ENCODE measurements at places on chromosomes 7 and 10.

DNA sequence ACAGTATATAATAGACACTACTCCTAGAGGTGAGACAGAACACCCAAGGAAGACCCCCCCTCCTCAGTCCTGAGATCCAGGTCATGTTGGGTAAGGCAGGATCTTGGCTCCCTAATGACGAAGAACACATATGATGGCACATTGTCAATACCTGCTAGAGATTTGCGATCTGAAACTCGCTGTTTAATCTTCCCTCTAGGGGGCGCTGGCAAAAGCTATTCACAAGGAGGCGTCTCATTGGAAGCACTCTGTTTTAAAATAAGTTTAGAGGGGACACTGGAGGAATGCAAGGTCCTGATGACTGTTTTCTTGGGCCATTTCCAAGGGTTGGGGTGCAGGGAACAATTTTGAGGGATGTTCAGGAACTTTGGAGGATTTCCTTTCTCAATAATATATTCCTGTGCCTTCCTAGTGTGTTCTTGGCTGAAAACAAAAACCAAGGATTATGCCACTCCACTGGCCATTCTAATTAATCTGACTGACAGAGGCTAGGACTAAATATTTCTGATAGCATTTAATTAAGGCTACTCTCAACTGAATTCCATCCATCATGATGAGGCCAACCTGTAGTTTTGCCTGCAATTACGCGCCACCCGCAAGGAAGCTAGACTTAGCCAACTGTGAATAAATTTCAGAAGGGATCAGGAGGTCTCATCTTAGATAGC lies 1013.8 kb upstream of the MBL2 start:
- DNase-seq: no peak

- no peak for DNase-seq
Measured at GRCh38 chr10:89242345-89242684, 9.3 kb downstream of the LIPA start.

GRCh38 chr10:89073719-89074118 lies 83.1 kb downstream of the FAS start:
- DNase-seq: no peak

GRCh38 chr7:93062599-93062998 lies 55.2 kb downstream of the SAMD9 start:
- no peak for DNase-seq

- DNase-seq: no peak
Measured at GRCh38 chr7:734808-735207, 7.7 kb upstream of the PRKAR1B start.

- DNase-seq: no peak
Measured at GRCh38 chr10:1788401-1788800, 51.1 kb upstream of the ADARB2 start.

- DNase-seq: no peak
Measured at GRCh38 chr7:54995610-54996363, 23.0 kb upstream of the EGFR start.

DNA sequence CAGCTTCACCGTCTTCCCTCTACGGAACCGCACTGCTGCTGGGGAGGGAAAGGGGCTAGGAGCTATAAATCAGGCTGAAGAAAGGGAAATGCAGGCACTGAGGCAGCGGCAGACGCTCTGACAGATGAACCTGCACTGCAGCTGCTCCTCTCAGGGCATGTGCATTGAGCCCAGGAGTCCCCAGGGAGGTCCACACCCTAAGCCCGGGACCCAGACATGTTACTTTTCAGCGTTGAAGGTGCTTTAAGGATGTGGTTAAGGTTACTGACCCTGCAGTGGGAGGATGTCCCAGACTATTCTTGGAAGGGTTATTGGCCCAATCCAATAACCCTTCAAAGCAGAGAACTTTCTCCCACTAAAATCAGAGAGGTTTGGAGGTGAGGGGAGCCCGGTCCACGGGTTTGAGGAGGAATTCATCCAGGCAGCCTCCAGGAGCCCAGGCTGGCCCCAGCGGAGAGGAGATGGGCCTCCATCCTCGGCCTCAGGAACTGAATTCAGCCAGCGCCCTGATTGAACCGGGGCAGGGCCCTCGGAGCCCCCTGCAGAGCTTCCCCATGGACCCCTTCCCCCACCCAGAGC lies 75.4 kb downstream of the ADARB2 start:
- DNase-seq: no peak

GRCh38 chr7:4159761-4160554 lies 522.1 kb upstream of the FOXK1 start:
- DNase-seq: no peak

DNA sequence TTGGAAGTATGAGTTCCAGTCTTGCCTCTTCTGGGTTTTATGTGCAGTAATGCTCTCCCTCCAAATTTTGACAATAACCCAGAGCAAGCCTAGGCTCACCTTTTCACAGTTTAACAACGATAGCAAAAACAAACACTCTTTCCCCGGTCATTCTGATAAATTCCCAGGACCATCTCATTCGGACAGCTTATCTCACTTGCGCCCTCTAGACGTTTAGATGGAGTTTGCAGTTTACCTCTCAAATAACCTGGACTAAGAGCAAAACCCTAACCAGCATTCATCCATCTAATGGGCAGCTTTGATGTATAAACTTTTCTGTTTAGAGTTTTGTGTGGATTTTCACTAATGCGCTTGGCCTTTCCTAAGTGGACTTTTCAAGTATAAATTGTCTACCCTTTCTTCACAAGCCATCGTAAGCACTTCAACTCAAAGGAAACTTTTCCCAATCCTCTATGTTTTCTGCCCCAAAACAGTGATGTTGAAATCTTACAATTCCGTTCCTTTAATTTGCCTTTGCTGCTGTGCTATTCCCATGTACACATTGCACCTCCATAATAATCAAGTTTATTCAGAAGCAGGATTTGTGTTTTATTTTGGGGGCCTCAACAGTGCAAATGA lies 114.9 kb downstream of the HDAC9 start:
- DNase-seq: no peak

GRCh38 chr7:143458263-143458662 lies 15.0 kb downstream of the TAS2R60 start:
- no peak for DNase-seq

- no peak for DNase-seq
Measured at GRCh38 chr10:43852149-43852548, 203.5 kb upstream of the ZNF32 start.

- no peak for DNase-seq
Measured at GRCh38 chr7:2710286-2710655, 22.3 kb downstream of the AMZ1 start.

DNA sequence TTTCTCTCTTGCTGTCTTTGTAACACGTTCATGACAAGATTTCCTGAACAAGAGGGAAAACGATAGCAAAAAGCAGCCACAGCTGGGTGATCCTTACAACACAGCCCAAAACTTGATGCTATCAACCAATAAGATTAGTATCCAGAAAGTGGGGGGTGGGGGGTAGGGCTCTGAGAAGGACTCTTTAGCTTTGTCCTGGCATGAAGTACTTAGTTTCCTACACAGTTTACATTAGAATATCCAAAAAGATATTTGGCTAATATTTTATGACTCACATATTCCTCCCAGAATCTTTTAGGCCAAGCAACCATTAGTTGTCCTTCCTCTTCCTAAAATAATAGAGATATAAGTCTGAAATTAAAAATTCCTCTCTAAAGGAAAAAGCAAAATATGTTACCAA lies 22.9 kb upstream of the LRRC17 start:
- no peak for DNase-seq

DNA sequence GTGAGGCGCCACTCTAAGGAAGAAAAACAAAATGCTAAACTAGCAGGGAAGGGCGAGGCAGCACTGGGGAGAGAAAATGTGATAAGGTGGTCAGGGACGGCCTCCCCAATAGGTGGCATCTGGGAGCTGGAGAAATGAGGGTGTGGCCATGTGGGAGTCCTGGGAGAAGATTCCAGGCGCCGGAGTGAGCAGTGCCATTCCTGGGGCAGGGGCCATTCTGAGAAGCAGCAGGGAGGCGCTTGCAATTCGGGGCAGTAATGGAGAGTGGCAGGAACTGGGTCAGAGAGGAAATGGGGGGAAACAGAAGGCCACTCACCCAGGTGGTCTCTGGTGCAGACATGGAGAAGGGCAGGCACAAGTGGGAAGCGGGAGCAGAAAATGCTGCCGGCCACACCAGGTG lies 61.8 kb upstream of the LRRC18 start:
- DNase-seq: no peak

DNA sequence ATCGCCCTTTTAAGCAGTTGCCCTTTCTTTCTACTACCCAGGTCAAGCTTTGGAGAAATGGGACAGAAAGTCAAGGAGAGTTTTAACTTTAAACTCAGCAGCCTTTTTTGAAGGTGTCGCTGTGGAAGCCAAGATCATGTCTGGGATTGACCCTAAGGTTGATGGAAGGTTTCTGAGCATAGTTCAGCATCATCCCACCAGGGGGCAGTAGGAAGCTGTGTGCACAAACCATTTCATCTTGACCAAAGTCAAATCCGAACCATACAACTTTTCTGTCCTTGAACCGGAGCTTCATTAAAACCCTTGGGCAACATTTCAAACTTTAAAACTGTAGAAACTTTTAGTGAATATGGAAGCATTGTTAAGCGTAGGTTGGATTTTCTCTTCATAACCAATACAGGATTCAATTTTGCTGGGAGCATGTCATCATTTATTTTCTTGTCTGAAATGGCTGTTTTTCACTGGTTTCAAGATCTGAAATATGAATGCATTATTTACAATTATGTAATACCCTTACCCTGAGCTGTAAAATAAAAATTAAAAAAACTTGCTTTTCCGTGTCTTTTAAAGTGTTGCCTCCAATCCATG lies 214.4 kb upstream of the KIAA1217 start:
- DNase-seq: peak; percentile 68

DNA sequence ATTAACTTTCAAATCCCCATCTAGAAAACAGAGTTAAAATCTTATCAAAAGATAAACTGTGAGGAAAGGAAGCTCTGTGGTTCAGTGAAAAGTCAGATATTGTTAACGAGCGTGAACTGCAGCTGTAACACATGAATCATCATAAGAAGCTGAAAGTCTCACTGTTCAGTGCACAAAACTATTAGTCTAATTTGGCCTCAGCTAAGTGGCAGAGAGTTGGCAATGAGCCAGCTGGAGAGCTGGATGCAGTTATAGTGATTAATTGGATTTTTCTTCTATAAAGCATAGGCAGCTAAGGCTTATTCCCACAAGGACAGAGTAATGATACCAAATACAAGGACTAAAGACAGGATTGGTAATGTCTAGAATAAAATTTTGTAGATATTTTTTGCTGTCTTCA lies 101.1 kb upstream of the ABCB5 start:
- peak; percentile 68 for DNase-seq

DNA sequence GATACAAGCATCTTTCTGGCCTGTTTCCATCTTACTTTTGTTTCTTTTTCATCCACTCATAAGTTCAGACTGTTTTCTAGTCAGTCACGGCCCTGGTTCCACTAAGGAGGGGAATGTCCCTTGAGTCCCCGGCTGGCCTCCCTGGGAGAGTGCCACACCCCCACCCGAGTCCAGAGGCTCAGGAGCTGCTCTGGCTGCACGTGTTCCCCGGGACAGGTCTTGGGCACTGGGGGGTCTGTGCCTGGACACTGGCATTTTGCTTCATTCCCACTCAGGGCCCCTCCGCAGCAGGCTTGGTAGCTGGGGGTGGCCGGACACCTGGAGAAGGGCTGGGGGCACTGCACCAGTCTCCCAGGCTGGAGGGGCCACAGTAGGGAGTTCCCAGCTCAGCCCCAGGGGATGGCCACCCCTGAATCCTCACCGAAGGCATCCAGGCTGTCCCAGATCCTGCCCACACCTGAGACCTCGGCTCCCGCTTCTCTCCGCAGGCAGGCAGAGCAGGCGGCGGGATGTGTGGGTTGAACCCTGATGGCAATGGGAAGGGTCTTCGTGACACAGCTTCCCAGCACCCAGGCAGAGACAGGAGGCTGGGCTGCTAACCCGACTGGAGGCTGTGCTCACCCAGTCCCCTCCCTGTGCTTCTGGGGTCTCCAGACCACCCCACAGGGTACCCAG lies 92.3 kb downstream of the BMS1 start:
- no peak for DNase-seq

DNA sequence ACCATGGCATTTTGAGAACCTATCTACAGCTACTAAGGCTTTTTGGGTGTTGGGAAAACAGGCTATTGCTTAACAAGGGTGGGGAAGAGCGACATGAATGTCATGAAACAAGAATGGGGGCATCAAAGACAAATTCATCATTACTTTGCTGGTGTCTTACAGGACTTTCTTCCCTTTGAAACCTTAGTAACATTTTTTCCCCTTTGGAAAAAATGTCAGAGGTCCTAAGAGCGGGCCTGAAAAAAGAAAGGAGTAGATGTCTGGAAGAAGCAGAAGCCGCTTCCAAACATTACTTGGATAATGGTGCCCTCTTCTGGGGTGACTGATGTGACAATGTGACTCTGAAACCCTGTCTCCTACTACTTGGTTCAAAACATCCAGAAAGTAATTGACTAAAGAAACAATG lies 3.8 kb upstream of the DDX50 start:
- peak; percentile 66 for DNase-seq

GRCh38 chr10:792083-792791 lies 102.8 kb upstream of the DIP2C start:
- no peak for DNase-seq

DNA sequence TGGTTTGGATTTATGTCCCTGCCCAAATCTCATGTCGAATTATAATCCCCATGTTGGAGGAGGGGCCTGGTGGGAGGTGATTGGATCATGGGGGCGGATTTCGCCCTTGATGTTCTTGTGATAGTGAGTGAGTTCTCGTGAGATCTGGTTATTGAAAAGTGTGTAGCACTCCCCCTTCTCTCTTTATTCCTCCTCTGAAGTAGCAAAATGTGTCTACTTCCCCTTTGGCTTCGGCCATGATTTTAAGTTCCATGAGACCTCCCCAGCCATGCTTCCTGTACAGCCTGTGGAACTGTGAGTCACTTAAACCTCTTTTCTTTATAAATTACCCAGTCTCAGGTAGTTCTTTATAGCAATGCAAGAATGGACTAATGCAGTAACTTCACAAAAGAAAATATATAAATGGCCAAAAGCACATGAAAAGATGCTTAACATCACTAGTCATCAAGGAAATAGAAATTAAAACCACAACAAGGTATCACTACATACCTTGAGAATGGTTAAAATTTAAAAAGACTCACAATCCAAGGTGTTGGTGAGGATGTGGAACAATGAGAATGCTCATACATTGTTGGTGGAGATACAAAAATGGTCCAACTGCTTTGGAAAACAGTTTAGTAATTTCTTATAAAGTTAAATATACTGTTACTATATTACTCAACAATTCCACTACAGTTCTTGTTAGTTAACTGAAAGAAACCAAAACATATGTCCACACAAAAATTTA lies 218.7 kb downstream of the SNX10 start:
- no peak for DNase-seq

- DNase-seq: no peak
Measured at GRCh38 chr10:112126901-112127300, 56.7 kb downstream of the GPAM start.

All from right renal pelvis (tissue), 4 donors.